Caki2 (cell line): ENCODE measurements at places on chromosomes 3 and 15. TPM values are rescaled to one million over a fixed set of nuclear protein-coding genes. Genes with fewer than 3 reads are reported as not detected.
A peak's percentile ranks its signal among the peaks of the same experiment; 100 is the strongest.

DNA sequence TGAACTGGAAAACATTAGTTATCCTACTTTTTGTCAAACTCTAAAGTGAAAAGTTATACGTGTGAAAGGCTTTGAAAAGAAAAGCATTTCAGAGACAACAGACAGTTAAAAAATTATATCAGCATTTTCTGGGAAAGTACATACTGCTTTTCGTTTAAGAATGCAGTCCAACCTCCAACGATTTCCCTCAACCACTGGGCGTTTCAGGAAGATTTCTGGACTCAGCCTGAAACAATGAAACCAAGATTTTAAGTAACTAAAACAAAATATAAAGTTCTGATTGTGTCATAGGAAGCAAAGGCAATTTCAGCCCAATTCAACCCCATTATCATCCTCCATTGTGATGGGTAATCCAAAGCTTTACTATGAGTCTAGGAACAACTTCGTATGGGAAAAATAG is 110.7 kb downstream of the PLD1 start:
- no peak for DNase-seq

DNA sequence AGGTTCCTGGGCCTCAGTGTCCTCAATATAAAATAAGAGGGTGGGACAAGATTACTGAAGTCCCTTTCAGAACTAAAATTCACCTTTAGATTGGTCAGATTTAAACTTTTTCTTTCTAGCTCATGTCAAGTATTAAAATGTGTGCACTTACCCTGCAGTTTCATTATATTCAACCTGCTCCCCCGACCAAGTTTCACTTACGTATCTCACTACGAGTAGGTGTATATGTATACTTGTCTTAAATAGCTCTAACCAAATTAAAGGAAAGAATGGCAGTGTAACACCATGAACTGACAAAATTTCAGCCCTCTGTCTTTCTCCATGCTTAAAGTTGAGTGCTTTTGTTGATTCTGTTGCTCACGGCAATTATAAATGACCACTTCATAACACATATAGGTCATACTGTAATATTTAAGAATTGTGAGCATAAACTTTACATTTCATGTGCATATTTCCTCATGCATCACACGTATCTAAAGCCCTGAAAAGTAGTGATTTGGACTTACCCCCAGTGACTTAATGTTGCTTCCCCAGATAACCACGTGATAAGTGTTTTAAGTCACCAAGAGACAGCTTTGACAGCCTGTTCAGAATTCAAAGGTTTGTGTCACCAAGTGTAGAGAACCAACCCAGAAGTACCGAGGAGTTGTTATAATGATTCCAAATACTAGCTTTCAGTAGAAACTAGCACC is 70.0 kb downstream of the PGPEP1L start:
- DNase-seq: no peak

GRCh38 chr15:100877551-100877950 is 2.1 kb upstream of the ALDH1A3 start:
- DNase-seq: peak; percentile 88

DNA sequence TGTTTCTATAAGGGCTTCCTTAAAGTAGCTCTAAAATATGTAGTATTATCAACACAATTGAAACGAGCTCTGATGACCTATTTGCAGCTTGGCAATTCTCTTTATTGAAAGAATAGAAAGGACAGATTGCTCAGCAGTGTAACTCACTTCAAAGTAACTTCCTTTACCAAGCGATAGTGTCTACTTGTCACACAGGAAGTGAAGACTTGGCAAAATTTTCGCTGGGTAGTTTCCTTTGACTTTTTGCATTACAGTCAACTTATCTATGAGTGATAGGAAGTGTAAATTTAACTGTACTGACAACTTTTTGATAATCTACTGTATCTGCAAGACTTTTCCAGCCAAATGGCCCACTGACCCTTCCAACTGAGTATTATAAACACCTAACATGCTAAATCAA is 22.8 kb downstream of the SLC9A9 start:
- DNase-seq: no peak

GRCh38 chr3:152350776-152351175 is 82.0 kb downstream of the MBNL1 start:
- no peak for DNase-seq

GRCh38 chr15:63372018-63372705 is 9.5 kb downstream of the CA12 start:
- DNase-seq: peak; percentile 97

DNA sequence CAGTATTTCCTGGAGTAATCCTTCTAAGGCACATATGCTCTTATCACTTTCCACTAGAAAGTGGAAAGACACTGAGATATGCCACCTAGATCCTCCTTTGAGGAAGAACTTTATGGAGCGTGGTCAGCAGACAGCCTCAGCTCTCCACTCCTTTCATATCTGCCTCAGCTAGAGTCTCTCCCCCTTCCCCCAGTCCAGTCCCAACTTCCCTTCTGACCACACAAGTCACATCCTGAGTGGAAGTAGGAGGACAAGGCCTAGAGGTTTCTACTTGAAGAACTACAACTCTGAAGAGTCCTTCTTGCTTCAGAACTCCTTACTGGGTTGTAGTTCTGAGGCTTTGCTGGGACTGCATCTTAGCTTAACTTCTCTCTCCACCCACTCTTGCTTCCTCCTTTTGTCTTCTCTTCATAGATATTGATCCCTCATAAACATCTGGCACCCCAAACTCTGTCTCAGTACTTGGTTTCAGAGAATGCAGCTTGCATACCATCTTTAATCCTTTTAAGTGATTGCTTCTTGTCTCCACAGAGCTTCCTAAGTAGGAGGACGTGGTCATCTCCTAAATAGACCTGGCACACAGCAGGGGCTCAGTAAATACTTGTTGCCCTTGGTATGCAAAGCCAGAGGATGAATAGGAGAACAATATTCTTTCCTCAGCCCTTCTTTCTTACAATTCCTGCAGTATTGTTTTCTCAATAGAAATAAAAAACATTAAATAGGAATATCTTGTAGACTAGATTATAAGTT is 109.6 kb downstream of the OXSM start:
- no peak for DNase-seq

DNA sequence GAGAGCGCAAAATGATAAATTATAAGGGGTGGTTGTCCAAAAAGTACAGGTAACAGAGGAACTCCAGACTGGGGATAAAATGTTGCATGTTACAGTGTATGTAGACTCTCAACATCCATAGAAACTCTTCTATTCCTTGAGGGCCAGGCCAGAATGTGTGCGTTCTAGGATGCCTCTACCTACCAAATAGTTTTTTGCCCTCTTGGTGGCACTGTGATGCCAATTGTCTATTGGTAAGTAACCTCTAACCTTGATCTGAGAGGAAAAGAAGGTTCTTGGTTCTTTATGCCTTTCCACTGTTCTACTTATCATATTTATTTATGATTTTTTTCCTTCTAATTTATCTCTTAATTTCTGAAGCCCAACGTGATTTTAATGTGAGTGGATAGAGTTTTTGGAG is 424.6 kb downstream of the GRM7 start:
- no peak for DNase-seq

The GABRA5 gene
- total RNA-seq: 2.3 TPM in 2 replicates

The RETNLB gene
- total RNA-seq: not detected in 2 replicates

The SLC12A8 gene
- total RNA-seq: 167 and 248 TPM in 2 replicates

The FBXO40 gene
- not detected in 2 replicates for total RNA-seq
